CD4-positive, alpha-beta T cell (primary cell): ENCODE measurements at places on chromosomes 1 and 21. TPM values are rescaled to one million over a fixed set of nuclear protein-coding genes. Genes with fewer than 3 reads are reported as not detected.

DNA sequence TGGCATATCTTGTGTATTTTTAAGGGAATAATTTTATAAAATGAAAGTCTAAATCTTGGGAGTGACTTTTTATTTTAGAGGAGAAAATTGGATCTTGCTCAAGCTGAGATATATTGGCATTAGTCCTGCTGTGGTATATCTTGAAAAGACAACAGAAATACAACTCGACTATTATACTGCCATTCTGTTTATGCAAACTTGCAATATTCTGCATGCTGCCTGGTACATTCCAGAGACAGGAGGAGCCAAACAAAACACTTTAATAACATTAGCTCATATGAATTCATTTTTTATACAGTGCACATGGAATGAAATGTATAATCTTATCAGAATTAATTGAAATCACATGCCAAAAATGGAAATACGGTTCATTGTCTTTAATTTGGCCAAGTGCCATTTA, 176.0 kb upstream of the NRIP1 start:
- DNase-seq, result no peak

GRCh38 chr21:25573409-25574206, 33.7 kb downstream of the MRPL39 start:
- no peak for DNase-seq

- no peak for DNase-seq
These were observed 169.2 kb upstream of the SGIP1 start for GRCh38 chr1:66364578-66365391.

DNA sequence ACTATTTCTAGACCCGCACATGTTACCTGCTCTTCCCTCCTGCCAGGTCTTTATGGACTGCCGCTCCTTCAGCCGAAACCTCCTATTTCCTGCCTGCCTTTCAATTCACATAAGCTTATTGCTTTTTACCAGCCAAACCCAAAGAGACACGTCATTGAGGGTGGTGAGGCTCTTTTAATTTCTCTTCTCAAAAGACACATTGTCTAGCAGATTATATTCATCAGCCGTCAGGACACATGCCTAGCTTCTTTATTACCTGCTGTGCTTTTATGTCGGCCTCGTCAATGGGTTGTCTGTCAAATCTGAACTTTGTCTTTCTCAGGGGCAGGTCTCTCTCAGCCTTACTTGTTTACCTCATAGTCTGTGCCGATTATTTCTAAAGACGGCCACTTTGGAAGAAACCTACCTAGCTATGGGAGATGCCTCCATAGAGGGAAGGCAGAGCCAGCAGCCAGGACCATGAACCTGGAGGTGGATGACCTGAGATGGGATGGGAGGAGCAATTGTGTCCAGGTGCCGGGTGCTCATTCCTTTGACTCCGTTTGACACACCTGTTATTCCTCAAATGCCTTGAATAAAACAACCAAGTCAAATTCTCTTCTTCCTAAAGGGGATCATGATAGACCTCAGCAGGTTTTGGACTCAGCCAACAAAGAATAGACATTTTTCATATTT, 42.0 kb downstream of the ZBTB18 start:
- DNase-seq, result no peak

GRCh38 chr21:32256873-32257620, 21.8 kb downstream of the MIS18A start:
- no peak for DNase-seq

Gene TRMT13
- total RNA-seq, result 6.3 TPM

DNA sequence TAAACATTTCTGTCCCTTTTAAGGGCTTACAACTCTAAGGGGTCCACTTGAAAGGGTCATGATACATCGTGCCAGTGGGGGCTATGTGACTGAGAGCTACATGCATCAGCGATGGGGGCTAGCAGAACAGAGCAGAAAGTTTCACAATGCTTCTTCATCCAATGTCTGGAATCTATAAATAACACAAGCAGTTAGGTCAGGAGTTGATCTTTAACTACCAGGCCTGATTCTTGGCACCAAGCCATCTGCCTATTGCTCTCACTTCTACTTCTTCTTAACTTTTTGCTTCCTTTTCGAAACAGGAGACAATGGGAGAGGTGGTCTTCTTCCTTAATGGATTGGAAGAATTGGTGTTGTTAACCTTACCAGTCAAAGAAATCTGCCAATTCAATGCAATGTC, 410.0 kb downstream of the TGFB2 start:
- DNase-seq, result no peak

GRCh38 chr1:160640359-160641123, 6.3 kb downstream of the SLAMF1 start:
- no peak for DNase-seq

GRCh38 chr21:16837321-16837720, 675.5 kb upstream of the CXADR start:
- DNase-seq, result no peak

- DNase-seq, result no peak
These were observed 38.7 kb upstream of the KCNH1 start for GRCh38 chr1:211172657-211173056.

- DNase-seq, result no peak
These were observed 1.9 kb upstream of the ARID1A start for GRCh38 chr1:26693599-26694572.

- DNase-seq, result no peak
These were observed 19.1 kb upstream of the HMGCS2 start for GRCh38 chr1:119787776-119788175.

GRCh38 chr1:116881879-116882520, 27.7 kb upstream of the PTGFRN start:
- no peak for DNase-seq

DNA sequence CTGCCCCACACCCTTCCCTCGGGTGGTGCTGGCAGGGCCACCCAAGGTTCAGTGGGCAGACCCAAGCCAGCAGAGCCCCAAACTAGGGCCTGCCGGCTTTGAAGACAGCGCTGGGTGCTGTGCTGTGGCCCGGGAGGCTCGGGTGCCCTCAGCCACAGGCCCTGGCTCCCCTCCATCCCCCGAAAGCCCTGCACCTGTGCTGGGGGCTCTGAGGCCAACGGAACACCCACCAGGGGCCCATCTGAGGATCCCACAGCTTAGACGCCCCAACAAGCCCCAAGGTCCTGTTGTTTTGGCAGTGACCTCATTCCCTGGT, 8.6 kb downstream of the ITGB2 start:
- DNase-seq, result no peak

Gene MIXL1
- total RNA-seq, result not detected
